ENCODE measurements at places on chromosomes 6 and 20.

GRCh38 chr20:58747211-58747610 lies 54.6 kb downstream of the NPEPL1 start:
- no peak for DNase-seq

- no peak for DNase-seq
Measured at GRCh38 chr20:12083269-12083668, 165.6 kb downstream of the BTBD3 start.

DNA sequence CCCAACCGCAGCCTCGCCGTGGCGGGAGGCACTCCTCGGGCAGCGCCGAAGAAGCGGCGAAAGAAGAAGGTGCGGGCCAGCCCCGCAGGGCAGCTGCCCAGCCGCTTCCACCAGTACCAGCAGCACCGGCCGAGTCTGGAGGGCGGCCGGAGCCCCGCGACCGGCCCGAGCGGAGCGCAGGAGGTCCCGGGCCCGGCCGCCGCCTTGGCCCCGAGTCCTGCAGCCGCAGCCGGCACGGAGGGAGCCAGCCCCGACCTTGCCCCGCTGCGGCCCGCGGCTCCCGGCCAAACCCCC lies 525 bp downstream of the PNRC1 start:
- no peak for DNase-seq

- DNase-seq: no peak
Measured at GRCh38 chr6:142669471-142670351, 275.3 kb downstream of the HIVEP2 start.

DNA sequence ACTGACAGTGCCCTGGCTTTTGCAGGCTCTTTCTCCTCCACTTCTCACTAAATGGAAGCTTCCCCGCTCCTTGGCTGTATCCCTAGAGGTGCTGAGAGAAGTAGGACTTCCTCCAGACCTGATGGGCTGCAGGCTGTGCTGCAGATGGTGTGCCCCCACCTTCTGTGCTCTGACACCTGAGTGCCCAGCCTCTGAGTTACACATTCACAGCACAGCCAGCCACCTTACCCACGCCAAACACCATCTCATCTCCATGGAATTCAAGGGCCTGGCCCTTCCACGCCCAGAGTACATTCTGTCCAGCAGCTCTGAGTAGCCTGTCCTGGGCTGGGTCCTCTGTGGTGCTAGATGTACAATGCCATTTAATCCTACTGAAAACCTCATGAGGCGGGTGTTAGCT lies 5.3 kb downstream of the SFTA2 start:
- DNase-seq: no peak

DNA sequence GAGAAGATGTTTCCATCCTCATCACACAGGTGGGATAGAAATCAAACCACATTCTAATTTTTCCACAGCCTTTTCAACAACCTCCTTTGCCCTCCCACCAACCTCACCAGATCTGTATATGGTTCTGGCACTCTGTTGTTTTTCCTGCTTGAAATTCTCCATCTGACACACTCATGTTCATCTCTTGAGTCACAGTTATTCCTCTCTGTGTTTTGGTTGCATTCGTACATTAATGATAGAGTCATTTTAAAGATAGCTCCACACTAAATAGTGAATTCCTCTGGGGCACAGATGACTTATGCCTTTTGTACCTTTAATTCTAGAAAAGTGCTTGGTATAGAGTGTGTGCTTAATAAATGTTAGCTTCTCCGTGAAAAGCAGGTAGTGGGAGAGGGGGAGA lies 1.4 kb upstream of the GCLC start:
- DNase-seq: peak; percentile 50

DNA sequence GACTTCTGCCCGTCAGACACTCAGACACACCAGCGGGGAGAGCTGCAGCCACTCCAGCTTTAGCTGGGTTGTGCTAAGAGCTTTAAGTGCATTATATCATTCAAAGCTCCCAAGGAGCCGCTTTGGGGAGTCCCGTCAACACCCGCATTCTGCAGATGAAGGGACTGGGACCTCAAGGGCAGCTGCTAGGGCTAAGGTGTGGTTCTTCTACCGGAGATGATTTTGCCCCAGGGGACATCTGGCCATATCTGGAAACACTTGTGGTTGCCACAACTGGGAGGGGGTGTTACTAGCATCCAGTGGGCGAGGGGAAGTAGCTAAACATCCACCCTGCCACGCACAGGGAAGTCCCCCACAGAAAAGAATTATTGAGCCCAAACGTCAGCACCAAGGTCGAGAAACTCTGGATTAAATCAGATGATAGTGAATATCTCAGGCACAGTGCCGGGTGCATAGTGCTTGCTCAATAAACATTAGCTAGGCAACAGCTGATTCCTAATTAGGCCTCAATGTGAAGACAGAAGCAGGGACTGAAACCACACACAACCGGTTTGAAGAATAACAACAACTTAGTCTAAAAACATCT lies 29.6 kb downstream of the PMEPA1 start:
- no peak for DNase-seq

DNA sequence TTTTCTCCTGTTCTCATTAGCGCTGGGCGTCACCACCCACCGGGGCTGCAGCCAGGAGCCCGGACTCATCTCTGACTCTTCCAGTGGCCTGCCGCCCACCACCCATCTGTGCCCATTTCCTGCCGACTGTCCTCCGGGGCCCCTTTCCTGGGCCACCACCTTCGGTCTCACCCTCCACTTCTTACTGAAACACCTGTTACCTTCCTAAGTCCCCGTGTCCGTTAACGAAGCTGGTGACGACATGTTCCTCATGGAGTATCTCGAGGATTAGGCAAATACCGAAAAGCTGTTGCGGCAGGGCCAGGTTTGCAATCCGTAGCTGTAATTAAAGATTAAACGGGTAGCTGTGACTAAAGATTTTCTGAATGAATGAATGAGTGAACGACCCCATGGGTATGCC lies 80.2 kb downstream of the SRC start:
- DNase-seq: no peak

- DNase-seq: no peak
Measured at GRCh38 chr6:143332153-143332845, 118.2 kb downstream of the ADAT2 start.

- no peak for DNase-seq
Measured at GRCh38 chr6:160076009-160076408, 45.6 kb upstream of the SLC22A1 start.

DNA sequence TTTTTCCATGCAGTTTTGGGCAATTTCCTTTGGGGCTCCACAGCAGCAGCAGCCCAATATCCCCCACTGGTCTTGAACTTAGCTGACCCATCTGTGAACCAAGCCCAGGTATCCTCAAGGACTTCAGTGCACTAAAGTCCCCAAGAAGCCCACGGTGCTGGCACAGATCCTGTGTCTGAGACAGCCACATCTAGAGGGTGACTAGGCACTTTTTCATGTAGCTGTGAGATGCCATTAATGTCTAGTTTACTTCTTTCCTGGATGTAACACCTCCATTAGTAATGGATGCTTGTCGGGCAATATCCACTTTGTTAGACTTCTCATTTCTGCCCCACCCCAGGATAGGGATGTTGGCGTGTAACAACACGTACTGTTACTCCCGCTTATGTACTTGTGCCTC lies 176.2 kb upstream of the PROKR2 start:
- no peak for DNase-seq

DNA sequence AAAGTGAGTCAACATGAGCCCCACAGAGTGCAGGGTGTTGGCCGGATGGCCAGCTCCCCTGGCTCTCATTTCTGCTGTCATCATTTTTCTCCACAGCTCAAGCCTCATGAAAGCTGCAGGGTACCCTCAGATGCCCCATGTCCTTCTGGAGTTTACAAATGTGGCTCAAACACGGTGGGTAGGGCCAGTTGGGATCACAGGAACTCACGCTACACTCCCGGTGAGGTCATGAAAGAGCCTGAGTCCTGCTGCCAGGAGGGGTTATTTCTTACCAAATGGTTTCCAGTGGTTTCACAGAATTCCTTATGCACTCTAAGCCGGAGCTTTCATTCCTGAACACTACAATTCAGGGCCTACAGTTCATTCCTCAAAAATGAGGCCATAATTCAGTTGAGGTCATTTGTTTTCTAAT lies 78.7 kb downstream of the TMEM170B start:
- no peak for DNase-seq

DNA sequence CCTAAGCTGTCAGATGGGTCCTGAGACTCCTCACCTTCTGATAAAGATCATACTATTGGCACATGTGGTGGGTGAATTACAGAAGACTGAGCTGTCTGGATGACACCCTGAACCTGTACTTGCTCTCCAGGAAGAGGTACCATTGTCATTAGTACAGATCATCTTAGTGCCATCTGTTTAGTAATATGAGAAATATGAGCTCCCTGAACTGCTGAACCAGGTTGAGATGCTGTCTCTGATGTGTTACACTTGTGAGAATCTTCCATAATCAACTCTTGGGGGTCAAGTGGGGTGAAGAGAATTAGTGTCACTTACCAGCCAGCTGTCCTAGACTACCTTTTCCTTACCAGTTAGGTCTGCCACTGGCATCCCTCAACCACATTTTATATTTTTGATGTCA lies 531.0 kb downstream of the EPHA7 start:
- no peak for DNase-seq

DNA sequence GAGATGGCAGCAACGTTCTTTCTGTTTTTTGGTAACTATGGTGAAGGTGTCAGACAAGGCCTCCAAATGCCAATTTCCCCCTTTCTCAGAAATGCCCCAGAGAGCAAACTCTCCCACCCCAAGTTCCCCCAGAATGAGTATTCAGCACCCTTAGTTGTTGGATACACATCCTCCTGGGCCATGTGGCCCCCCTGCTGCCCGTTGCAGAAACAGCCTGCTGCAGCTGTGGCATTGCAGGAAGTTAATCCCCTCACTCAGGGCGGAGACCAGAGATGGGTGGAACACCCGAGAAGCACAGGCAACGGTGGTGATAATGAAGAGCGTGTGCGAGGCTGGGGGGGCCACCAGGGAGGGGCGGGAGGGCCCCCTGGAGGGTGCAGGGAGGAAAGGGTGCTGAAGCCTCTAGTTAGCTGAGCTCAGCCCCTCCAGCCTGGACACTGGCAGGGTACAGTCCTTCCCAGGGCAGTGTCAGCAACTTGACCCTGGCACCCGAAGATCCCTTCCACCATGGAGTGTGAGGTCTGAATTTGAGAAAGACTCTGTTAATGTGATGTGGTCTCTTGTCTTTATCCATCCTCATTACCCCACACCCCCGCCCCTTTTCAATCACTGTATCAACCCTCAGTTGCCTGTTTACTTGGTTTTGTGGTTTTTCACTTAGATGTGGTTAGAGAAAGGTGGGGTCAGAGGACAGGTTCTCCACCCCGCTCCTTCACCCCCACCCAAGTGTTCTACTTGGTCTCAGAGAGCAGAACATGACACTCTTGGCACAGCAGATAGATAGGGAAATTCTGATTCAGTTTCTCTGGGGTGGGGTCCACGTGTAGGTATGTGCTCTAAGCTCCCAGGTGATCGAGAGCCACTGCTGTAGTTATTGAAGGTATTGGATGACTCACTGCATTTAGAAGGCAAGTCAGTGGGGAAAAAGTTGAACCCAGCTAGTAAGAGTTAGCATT lies 208.8 kb upstream of the SUPT3H start:
- DNase-seq: no peak
